ENCODE measurements at places on chromosomes 6 and 20.

DNA sequence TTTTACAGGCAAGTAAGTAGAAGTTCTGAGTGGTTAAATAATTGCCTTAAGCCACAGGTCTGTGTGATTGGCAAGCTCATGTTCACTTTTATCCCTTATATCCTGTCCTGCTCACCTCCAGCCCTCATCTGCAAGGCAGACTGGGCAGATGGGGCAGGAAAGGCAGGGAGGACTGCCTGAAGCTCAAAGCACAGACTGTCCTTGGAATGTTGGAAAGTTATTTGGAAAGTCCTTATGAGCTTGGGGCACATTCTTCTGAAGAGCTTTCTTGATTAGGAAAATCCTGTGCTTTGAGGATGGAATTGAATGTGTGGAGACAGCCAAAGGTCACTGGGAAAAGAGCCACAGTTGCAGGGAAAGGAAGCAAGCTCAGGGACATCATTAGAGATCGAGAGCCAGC lies 48.9 kb upstream of the STK35 start:
- DNase-seq, result no peak

DNA sequence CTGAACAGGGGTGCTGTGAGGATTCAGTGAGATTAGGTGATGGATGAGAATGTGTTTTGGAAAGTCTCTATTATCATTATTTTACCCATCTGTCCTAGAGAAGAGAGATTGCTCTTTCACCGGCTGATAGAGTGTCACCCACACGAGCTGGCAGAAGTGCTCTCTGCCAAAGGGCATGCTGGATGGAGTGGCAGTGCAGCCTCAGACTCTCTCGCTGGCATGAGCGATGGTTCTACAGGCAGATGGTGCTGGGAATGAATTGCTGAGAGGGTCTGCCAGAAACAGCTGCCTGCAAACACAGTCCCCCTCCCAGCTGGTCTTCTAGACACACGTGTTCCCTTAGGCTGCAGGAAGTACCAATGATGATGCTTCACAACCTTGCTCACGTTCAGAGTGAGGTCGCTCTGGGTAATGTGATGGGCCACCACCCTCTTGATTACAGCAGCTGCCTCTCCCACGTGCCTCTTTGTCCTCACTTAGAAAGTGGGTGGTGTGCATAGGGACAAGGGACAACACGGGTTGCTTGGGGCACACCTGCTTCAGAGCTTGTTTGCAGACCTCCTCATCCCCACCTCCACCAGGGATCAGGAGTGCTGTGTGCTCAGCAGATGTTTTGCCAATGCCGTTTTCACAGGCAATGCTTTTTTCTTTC lies 84.7 kb downstream of the FOXA2 start:
- no peak for DNase-seq

DNA sequence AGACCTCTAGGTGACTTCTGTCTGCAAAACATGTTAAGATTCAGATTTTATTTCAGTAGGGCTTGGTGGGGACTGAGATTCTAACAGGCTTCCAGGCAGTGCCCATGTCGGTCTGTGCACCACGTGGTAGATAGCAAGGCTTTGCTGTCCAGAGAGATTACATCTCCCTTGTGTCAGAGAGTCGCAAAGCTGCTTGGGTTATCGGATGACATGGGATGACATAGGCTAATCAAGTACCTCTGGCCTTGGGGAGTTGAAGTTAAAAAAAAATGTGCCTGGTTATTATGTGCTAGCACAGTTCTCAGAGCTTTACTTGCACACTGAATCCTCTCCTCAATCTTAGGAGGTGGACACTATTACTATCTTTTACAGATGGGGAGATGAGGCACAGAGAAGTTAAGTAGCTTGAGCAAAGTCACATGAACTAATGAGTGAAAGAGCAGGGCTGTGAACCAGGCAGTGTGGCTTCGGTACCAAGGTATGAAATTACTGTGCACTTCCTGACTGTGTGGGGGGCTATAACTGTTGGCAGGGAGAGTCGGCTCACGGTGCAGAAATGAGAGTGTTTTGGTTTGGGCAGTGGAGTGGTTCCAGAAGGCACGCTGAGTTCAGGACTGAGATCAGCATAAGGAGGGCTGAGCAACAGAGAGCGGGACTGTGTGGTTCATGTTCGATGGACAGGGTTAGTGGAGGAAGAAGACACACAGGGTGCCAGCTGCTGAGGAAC lies 41.1 kb downstream of the FARS2 start:
- peak; percentile 73 for DNase-seq

DNA sequence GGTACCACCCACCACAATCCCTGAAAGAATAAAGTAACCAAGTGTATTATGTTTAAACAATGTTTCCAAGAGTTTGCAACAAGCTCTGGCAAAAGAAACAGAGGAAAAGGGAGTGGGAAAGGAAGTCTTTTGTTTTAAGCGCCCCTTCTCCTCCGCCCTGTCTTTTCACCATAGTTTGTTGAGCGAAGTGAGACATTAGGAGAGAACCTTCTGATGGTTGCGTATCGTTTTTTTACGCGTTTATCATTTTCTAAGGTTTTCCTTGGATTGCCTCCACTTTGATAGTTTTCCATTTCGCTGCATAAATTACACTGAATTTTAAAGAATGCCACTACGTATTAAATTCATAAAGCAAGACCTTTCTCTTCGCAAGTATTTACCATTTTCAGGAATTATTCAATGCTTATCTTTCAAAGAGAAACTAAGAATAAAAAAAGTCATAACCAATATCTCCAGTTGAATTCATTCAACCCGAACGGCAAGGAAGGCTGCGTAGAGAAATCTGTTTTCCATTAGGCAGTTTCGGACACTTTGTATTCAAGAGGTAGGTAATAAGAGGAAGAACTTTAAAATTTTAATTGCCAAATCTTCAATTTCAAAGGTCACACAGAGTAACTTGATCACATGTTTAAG lies 920 bp upstream of the EPHA7 start:
- DNase-seq, result no peak

- DNase-seq, result no peak
These were observed 214.9 kb upstream of the HDDC2 start for GRCh38 chr6:125516644-125517043.

DNA sequence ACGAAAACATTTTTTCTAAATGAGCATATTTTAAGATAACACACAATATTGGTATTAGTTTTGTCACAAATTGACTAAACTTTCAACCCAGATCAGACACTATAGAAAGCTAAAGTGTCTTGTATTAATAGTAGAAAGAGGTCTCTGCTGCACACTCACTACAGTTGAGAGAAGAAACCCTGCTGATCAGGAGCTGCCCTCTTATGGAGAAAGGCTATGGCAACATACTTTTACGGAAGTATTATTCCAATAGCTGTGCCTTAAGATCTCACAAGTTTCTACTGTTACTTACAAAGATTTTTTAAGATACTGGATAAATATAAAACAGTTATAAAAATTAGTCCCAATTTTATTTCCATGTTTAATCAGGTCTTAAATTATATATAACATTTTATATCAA lies 155.7 kb downstream of the RIMS1 start:
- no peak for DNase-seq

- peak; percentile 41 for DNase-seq
These were observed 887 bp downstream of the TSPYL1 start for GRCh38 chr6:116278854-116279231.

GRCh38 chr6:31769684-31770371 lies 7.3 kb downstream of the VWA7 start:
- peak; percentile 93 for DNase-seq

DNA sequence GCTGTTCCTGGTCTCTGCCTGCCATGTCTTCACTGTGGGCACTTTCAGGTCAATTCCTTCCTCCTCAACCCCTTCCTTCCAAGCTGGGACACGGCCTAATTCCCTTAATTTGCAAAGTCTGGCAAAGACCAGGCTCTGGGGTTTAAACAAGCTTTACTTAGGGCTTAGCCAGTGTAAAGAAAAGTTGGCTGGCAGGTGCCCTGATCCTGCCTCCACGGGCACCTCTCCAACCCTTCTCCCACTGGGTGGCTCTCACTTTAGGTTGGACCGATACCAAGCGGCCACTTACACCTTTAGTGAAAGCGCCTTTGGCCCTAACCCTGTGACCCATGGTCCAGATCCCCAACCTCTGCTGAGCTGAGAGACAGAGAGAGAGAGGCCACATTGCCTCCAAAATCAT lies 13.7 kb upstream of the MLN start:
- DNase-seq, result no peak

DNA sequence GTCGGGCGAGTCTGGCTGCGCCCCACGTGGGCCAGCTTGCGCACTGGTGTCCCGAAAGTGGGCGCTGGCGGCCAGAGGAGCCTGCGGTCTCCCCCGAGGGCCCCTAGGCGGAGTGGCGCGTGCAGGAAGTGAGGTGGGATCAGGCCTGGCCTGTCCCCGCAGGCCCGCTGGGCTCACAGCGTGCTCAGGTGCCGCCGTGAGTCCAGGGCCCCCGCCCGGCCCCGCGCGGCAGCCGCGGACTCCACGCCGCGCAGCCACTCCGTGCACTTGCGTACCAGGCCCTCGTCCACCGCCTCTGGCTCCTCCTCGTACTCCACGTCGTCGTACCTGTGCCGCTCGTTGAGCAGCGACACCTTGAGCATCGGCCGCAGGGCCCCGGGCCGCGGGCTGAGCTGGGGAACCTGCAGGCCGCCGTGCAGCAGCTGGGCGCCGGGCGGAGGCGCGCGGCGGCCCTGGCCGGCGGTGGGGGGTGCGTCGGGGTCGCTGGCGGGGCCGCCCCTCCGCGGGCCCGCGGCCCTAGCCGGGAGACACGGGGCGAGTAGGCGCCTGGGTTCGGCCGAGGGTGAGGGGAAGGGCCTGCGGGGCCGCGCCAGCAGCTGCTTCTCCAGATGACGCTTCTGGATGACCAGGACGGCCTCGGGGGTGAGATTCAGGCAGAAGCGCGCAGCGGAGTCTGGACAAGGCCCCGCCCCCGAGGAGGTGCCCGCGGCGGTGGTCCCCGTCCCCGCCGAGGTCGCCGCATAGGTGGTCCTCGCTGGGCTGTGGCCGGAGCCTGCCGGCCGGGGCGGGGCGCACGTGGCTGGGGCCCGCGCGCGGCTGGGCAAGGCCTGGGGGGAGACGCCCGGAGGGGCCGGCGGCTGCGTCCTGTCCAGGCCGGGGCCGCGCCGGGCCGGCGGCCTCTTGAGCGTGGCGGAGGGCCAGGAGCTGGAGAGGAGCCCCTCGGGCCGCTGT lies 835 bp downstream of the PRR18 start:
- DNase-seq, result peak; percentile 27

- DNase-seq, result peak; percentile 47
These were observed 8.4 kb upstream of the NUP153 start for GRCh38 chr6:17714879-17715851.

- DNase-seq, result no peak
These were observed 44.4 kb downstream of the RSPO3 start for GRCh38 chr6:127162836-127163235.

DNA sequence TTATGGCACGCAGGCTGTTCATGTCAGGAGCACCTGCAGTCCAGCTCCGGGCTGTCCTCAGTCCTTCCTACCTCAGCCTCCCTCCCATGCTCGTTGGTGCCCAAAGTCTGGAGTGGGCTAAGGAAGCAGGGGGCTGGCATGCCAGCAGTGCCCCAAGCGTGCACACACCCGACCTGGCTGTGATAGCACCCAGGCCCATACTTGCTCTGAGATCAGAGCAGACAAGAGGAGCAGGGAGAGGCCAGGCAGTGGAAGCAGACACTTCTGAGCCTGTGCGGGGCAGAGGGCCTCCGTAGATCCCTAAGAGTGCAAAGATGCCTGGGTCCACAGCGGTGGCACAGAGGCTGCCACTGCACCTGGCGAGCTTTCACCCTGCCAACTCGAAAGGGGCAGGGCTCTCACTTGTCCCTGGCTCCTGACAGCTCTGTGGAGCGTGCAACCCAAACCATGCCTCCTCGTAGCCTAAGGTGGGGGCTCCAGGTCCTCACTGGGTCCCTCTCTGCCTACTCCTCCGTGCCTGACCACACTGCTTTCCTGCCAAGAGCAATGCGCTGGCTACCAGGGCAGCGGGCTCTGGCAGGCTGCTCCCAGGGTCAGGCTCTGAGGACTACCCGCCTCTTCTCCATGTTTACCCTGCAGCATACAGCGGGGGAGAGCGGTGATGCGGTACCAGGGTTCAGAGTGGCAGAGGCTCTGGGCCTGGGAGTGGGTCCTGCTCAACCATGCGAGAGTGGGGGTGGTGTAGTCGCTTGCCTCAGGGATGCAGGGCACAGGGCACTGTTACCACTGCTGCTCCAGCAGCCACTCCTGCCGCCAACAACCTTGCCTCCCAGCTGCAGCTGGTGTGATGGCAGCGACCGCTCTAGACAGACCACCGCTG lies 59.5 kb downstream of the MANEA start:
- DNase-seq, result no peak

DNA sequence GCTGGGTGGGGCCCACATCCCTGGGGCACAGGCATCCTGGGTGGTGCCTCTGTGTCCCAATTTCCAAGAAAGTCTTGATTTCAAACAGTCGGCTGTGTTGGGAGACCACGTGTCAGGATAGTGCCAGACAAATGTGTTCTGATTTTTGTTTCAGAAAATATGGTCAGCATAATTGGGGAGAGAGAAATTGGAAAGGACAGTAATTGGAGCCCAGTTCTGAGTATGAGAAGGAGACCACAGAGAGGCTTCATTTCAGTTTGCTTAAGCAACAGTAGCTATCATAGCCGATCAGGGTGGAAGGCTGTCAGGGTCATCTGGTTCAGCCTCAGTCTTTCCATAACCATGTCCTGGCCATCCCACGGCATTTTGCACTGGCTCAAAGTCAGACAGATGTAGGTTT lies 220.7 kb downstream of the CDC5L start:
- DNase-seq, result no peak

GRCh38 chr20:17530716-17531664 lies at the start of gene BFSP1:
BFSP1 (minus strand) TSS chr20:17531379; CDS start chr20:17531329, 50 bp downstream.
- DNase-seq, result peak; percentile 59

- no peak for DNase-seq
These were observed 37.7 kb upstream of the B4GALT5 start for GRCh38 chr20:49751397-49751736.

DNA sequence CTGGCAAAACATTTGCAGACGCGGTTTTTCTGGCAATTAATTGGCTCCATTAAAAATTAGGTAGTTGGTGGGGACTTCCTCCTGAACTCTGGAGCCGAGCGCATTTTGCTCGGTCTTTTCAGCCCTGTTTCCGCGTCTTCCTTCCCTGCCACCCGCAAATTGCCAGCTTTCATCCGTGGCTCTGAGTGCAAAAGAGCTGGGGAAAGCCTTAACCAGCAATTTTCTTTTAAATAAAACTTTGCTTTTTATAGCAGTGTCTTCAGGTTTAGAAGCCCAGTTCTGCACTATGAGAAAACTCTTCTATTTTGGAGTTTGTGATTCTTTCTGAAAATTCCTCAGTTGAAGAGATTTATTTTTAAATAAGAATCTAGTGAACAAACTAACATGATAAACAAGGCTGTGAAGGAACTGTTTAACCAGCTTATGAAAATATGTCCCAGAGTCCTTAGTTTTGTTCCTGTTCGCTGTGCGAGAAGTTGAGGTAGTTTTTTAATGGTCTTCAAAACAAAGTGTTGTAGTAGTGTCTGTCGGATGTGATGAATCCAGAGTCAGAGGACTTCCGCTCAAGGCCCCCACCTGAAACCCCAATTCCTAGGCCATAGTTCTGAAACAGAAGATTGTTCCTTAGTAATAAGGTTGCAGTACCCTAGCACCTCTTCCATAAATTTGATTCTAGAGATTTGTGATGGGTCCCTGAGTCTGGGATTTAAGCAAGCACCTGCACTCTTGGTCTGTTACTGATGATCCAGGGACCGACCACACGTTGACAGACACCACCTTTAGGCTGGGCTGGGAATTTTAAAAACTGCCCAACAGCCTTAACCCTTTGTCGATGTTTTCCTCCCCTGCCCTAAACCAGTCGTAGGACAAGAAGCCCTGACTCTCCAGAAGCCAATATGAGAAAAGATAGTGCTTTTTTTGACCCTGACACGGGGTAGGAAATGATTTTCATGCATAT lies 950 bp downstream of the KCTD20 start:
- no peak for DNase-seq
